ENCODE measurements at places on chromosomes 7 and 10. TPM values are rescaled to one million over a fixed set of nuclear protein-coding genes. Genes with fewer than 3 reads are reported as not detected.

DNA sequence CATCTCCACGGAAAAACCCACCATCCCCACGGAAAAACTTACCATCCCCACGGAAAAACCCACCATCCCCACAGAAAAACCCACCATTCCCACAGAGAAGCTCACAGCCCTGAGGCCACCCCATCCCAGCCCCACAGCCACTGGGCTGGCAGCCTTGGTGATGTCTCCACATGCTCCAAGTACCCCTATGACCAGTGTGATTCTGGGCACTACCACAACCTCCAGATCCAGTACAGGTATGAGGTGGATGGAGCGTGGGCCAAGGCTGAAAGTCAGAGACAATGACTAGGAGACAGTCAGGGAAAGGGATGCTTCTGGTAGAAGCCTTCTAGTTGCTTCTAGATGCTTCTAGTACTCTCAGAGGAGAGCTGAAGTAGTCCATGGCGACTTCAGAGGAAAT is 19.6 kb downstream of the ZAN start:
- no peaks in the 10 kb centered on the region for H3K36me3 ChIP-seq
- H3K27ac ChIP-seq: no peak overlapping the region
- no peak for DNase-seq

- H3K36me3 ChIP-seq: no peaks in the 10 kb centered on the region
- no peak overlapping the region for H3K27ac ChIP-seq
- no peak for DNase-seq
- no peaks in the 10 kb centered on the region for H3K4me1 ChIP-seq
Measured at GRCh38 chr10:75599875-75600648, 168.6 kb downstream of the LRMDA start.

GRCh38 chr7:1693419-1693990 is 23.4 kb downstream of the ELFN1 start:
- no peak overlapping the region for H3K27ac ChIP-seq
- H3K4me3 ChIP-seq: no peak overlapping the region

DNA sequence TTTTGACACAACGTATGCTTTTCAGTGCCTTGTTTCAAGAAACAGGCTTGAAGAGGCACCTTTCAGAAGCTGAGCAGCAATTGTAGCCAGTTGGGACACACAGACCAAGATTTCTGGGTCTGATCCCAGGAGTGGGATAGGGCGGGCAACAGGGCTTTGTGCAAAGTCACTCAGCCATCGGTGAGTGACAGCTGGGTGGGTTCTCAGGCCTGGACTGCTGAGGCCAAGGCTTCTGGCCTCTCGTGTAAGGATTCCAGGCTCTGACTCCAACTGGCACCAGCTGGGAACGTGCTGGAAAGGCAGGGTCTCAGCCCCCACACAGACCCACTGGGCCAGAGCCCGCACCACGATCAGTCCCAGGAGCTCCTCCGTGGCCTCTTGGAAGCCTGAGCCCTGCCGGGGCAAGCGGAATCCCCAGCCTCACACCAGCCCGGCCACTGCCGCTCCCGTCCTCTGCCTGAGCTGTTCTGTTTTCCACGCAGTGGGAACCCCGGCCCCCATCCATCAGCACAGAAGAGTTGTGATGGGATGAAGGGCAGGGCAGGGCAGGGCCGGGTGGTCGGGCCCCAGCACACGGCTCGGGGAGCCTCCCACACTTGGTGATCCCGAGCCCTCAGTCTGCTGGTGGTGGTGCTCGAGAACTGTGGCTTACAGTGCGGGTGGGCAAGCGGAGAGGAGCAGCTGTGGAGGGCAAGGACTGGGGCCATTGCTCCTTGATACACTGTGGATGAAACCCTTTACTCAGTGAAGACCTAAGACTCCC is 46.8 kb downstream of the VIPR2 start:
- H3K36me3 ChIP-seq: no peaks in the 10 kb centered on the region
- H3K4me3 ChIP-seq: no peak overlapping the region
- H3K4me1 ChIP-seq: no peaks in the 10 kb centered on the region
- DNase-seq: no peak
- H3K27ac ChIP-seq: no peak overlapping the region
- H3K27me3 ChIP-seq: no peaks in the 10 kb centered on the region

ZNF804B gene
- total RNA-seq: not detected

GRCh38 chr7:158443688-158444483 is 143.7 kb downstream of the PTPRN2 start:
- H3K36me3 ChIP-seq: no peaks in the 10 kb centered on the region
- no peak for DNase-seq
- no peaks in the 10 kb centered on the region for H3K4me1 ChIP-seq

NMT2 gene
- 18.9 TPM for total RNA-seq

IFIT1B gene
- not detected for total RNA-seq

- no peak overlapping the region for H3K4me3 ChIP-seq
- no peak overlapping the region for H3K27ac ChIP-seq
- H3K4me1 ChIP-seq: no peaks in the 10 kb centered on the region
- H3K36me3 ChIP-seq: no peaks in the 10 kb centered on the region
Measured at GRCh38 chr7:108268200-108268820, 138.1 kb upstream of the LAMB4 start.

- no peak overlapping the region for H3K27ac ChIP-seq
- H3K27me3 ChIP-seq: no peaks in the 10 kb centered on the region
- no peak overlapping the region for H3K4me3 ChIP-seq
- DNase-seq: no peak
- H3K36me3 ChIP-seq: no peaks in the 10 kb centered on the region
Measured at GRCh38 chr10:128029290-128029651, 97.0 kb downstream of the MKI67 start.

STEAP2 gene
- 0.16 TPM for total RNA-seq

Data from natural killer cell (primary cell).